ENCODE measurements at places on chromosomes 1 and 21. TPM values are rescaled to one million over a fixed set of nuclear protein-coding genes. Genes with fewer than 3 reads are reported as not detected.

DNA sequence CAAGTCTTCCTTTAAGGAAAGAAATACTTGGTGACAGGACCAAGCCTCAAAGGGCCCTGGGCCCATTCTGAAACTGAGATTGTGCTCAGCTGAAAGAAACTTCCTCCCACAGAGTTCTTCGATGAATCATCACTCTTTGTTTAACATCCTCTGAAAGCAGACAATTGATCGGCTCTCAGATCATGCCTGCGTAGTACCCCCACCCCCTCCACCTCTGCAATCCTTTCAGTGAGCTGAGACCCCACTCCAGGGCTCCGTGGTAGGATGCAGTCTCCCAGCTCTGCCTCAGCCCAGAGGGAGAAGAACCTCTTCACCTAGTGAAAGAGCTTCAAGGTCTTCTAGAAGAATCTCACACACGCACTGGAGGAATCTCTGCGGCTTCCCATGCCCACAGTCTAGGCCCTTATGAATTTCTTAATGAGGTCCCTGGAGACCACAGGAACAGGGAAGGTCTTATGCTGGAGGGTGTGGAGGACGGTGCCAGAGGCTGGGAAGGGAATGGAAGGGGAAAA, 104.9 kb upstream of the SOD1 start:
- peak; percentile 5 for DNase-seq

DNA sequence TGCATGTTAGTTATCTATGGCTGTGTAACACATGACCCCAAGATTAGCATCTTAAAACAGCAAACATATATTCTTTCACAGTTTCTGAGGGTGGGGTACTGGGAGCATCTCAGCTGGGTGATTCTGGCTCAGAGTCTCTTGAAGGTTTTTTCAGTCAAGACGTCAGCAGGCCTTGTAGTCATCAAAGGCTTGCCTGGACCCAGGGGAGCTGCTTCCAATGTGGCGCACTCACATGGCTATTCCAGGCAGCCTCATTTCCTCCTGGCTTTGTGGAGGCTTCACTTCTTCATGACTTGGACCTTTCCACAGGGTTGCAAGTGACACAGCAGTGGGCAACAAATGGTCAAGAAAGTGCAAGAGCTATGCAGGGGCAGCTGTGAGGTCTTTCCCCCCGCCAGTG, 114.7 kb downstream of the ACTL8 start:
- DNase-seq, result peak; percentile 62

DNA sequence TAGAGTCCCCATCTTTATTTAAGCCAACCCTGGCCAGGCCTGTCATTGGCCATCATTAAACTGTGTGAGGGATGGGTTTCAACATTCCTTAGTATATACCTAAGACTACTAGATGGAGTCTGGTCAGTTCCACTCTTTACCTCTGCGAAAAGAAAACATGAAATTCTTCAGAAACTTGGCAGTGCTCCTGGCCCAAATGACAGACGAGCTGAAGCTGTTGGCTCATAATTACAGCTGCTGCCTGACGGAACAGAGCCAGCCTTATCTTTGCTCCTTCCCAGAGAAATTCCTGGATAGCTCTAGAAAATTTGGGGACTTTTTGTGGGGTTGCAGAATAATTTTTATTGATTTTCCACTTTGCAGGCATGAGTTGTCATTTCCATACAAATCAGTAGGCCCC, 30.4 kb downstream of the NPHS2 start:
- no peak for DNase-seq

DNA sequence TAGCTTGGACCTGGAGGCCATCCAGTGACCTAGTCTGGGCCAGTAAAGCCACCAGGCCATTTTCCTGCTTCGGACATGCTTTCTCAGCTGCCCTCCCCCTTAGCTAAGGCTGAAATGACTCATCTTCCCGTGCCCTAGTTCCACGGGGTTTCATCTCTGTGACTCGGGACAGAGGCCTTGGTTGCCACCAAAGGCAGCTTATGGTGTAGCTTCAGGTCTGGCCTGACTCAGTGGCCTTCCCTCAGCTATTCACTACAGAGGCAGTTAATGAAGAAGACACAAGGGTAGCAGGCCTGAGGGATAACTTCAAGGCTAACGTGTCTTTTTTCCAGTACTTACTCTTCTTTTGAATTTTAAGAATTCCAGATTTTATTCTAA, 82.4 kb downstream of the PBX1 start:
- peak; percentile 36 for DNase-seq

DNA sequence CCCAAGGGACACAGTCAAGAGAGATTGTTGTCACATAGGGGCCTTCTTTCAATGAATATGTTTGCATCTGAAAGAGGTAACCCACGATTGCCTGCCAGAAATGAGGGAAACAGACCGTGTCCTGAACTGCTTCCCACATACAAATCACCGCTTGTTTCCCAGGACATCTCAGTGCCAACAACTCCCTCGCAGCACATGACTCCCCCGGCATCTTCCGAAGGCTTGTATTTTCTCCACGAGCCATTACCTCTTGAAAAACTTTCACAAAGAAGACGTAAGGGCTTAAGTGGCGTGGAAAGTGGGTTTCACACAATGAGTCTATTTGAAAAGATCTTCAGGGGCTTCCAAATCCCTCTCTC, 31.6 kb upstream of the PDE9A start:
- DNase-seq, result no peak

DNA sequence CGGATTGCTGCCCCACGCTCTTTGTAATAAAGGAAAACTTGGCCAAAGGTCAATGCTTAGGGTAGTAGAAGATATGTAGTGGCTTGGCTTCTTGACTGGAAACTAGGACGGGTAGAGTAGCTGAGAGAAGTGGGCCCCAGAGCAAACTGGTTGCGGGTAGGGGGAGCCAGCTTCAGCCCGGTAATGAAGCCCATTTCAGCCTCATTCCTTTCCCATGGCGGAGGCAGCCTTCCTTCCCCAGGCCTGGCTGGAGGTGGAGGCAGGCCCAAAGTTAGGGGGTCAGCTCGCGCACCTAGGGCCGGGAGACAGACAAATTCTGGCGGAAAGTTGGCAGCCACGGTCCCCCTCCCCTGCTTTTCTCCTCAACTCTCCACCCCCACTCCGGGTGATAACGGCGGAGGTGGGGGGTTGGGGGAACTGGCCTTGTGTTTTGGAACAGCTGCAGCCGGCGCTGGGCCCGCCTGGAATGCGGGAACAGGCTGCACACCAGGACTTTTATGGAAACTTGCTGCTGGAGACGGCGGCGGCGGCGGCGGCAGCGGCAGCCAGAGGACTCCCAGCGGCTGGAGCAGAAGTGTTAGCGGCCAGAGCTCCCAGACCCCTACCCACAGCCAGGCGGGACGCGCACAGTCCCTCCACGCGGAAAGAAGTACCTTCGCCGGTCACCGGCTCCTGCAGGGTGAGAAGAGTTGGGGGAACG, at the start of gene NEXN:
Gene NEXN, plus strand, starts transcription at position 544 of the 700 bp plus-strand sequence. CDS start 27,483 bp downstream, outside the sequence.
- peak; percentile 79 for DNase-seq

DNA sequence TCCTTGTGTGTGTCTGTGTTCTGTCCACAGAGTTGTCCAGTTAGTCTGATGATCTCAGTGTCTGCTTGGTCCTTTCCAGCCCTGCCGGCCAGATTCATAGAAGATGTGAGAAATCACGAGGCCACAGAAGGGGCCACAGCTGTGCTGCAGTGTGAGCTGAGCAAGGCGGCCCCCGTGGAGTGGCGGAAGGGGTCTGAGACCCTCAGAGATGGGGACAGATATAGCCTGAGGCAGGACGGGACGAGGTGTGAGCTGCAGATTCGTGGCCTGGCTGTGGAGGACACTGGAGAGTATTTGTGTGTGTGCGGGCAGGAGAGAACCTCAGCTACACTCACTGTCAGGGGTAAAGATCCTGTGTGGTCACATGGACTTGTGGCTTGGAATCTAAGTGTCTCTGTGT, 95.8 kb downstream of the OBSCN start:
- no peak for DNase-seq

GRCh38 chr1:13817906-13818305, 117.9 kb downstream of the PRDM2 start:
- no peak for DNase-seq

DNA sequence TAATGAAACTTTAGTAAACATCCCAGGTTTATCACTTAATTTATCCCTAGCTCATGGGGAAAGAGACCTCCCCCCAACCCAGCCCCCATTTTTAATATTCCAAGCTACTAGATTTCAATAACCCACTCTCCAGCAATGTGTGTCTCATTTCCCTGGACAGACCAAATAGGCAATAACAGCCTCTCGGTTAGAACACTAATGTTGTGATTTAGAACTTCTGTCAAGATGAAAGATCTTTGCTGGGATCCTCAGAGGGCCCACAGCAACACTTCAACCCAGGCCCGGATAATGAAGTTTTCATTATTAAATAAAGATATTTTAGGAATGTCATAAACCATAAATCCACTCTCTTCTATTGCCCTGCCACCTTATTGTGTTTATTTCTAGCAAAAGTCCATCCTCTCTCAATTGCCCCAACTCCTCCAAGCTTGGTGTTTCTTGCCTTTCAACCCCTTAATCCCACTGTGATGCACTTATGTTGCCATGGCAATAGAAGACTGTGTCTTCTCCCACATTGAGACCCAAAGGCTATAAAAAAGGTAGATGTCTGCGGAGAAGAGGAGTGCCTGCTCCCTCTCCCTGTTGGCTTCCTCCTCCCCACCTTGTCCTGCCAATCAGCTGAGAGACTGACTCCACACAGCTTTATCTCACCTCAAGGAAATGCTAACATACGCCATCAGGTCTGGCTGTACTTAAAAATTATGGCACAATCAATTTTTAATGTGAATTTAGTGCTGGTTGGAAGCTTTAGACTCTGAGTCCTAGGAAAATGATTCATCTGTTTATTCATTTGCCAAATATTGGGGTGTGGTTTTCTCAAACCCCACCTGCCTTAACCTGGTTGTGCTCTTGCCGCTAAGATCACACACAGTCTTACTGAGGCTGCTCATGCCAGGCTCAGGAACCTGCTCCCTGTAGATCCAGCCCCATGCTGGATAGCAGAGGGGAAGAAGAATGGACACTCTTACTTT, 258.3 kb upstream of the CAMK1G start:
- no peak for DNase-seq

GRCh38 chr1:87683196-87683956, 354.7 kb downstream of the LMO4 start:
- no peak for DNase-seq

GRCh38 chr1:179127163-179127895, 45.5 kb downstream of the TOR3A start:
- peak; percentile 55 for DNase-seq

GRCh38 chr1:84078108-84078841, 65.8 kb upstream of the PRKACB start:
- DNase-seq, result peak; percentile 36

- peak; percentile 72 for DNase-seq
Measured at GRCh38 chr1:163308811-163309210, 12.9 kb upstream of the NUF2 start.

- DNase-seq, result no peak
Measured at GRCh38 chr1:167502192-167502551, 16.2 kb downstream of the CD247 start.

DNA sequence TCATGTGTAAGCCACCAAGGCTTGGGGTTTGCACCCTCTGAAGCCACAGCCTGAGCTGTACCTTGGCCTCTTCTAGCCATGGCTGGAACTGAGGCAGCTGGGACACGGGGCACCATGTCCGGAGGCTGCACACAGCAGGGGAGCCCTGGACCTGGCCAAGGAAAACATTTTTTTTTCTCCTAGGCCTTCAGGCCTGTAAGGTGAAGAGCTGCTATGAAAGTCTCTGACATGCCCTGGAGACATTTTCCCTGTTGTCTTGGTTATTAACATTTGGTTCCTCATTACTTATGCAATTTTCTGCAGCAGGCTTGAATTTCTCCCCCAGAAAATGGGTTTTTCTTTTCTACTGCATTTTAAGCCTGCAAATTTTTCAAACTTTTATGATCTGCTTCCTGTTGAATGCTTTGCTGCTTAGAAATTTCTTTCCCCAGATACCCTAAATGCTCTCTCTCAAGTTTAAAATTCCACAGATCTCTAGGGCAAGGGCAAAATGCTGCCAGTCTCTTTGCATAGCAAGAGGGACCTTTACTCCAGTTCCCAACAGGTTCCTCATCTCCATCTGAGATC, 295.8 kb downstream of the LTN1 start:
- no peak for DNase-seq

- no peak for DNase-seq
Measured at GRCh38 chr1:154418062-154418921, 13.1 kb downstream of the IL6R start.

DNA sequence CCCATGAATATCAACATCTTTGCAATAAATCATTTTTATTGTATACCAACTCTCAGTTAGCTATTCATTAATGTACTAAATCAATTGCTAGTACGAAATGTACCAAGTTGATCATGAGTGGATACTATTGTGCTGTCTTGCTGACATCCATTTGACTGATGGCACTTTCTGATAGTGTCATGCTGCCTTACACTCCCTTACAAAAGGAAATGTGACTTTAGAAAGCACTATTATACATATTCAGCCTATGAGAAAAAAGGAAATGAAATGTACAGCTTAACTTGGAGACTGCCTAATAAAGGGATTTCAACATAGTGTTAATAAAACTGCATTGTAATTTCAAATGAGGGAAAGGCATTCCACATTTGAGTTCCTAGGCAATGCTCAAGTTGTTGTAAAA, 52.2 kb downstream of the PLA2G4A start:
- no peak for DNase-seq

DNA sequence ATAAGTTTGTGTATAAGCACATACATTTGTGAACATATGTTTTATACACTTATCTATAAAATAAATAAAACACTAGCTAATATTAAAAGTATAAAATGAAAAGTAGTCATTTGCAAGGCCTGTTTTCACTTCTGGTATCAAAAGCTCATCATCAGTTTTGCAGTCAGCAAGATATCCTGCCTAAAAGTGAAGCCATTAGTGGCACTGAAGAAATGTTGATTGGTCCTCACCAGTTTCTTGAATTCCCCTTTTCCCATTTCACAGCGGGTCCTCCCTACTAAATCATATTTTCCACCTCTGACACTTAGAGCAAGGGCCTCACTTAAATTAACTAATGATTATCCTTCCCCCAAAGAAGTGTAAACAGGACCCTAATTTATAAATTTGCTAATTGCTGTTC, 6.7 kb downstream of the TBX15 start:
- no peak for DNase-seq

DNA sequence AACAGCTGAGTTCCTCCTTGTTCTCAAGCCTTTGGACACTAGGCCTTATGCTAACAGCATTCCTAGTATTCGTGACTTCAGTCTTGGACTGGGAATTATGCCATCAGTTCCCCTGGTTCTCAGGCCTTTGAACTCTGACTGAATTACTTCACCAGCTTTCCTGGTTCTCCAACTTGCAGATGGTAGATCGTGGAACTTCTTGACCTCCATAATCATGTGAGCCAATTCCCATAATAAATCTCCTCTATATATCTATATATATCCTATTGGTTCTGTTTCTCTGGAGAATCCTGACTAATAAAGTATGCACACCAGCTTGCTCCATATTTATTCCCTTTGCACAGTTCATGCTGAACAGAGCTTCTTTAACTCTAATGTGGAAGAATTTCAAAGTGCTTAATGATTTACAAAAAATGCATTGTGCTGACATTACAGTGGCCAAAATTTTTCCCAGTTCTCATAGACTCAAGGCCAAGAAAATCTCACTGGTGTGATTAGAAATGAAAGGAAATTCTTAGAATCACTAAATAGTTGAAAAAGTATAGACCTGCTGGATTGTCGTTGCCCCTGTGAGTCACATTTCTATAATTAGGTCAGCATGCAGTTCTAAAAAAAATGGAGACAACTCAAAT, 462.9 kb upstream of the ADAMTS5 start:
- peak; percentile 83 for DNase-seq

GRCh38 chr21:36583591-36583990, 103.7 kb upstream of the CLDN14 start:
- DNase-seq, result no peak

MORC3 gene
- 39.4 TPM for total RNA-seq

S100PBP gene
- total RNA-seq, result 25.8 TPM

NPR1 gene
- not detected for total RNA-seq

ILDR2 gene
- total RNA-seq, result under 0.01 TPM

CENPF gene
- total RNA-seq, result 51.8 TPM

TOMM40L gene
- 11.4 TPM for total RNA-seq

UTS2 gene
- total RNA-seq, result not detected

KRTAP7-1 gene
- total RNA-seq, result not detected

Measured in IMR-90 (cell line).